ENCODE measurements at places on chromosomes 11 and 22.

- DNase-seq, result no peak
These were observed 100.3 kb downstream of the RBFOX2 start for GRCh38 chr22:35928285-35928798.

GRCh38 chr22:19757140-19757984 is 3.2 kb upstream of the TBX1 start:
- no peak for DNase-seq

GRCh38 chr11:102719620-102720277 is 5.0 kb downstream of the MMP8 start:
- DNase-seq, result no peak

DNA sequence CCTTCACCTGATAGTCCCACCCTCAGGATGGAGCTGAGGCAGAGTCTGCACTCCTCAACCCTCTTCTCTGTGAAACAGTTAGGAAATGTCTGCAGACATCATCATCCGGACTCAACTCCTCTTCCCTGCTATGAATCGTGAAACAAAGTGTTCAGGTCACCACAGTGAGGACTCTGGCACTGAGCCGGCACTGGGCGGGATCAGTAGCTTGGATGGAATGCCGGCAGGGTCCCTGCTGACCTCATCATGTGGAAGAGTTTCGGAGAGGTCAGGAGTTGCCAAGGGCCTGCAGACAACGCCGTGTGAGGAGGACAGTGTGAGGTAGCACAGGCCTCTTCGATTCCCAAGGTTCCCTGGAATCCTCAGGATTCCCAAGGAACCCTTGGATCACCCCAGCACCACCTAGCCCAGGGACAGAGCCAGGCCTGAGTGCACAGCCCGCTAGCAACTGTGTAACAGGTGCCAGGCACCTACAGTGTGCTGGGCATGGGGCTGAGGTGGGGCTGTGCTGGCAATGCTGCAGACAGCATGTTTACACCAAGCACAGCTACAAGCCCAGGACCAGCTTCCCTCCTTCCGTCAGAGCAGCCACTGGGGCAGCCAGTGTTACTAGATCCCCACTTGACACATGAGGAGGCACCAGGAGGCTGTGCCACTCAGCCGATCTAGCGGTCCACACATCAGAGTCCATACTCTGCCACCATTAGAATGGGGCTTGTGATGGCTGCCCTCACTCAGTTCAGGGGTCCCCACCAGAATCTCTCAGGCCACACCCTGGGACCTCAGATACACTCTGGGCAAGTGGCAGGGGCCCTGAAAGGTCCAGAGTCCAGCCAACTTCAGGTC is 693 bp upstream of the LINC01488 start:
- DNase-seq, result no peak

DNA sequence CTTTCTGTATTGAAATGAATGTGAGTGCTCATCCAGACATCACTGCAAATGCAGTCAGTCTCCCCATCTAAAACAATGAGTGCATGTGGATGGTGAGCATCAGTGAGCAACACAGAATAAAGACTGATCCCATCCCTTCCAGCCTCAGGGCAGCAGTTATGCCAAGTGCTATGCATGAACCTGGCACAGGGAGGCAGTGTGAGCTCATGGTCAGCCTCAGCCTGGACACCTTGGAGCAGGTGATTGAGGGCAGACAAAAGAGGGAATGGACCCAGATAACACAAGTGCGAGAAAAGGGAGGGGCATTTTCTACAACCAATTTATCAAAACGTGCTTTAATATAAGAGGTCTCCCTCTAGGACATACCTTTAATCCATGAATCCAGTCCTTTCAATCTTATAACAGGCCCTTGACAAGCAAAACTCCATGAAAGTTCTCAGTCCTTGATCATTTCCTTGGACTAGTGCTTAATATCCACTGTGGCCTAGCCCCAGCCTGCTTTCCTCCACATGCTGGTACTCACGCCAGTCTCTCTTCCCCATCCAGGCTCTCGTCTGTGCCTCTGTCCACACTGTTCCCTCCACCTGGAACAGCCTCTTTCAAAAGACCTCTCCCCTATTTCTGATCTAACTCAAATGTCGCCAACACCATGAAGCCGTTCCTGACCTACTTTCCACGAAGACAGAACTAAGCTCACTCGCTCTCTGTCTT is 50.5 kb upstream of the LRRC55 start:
- DNase-seq, result no peak

GRCh38 chr22:29450222-29450621 is 11.8 kb downstream of the RFPL1 start:
- DNase-seq, result no peak

- no peak for DNase-seq
These were observed 115.4 kb upstream of the NAV2 start for GRCh38 chr11:19597206-19597605.

- no peak for DNase-seq
These were observed 1.8 kb upstream of the KLHL22 start for GRCh38 chr22:20497426-20497825.

- DNase-seq, result peak; percentile 28
These were observed 88.3 kb upstream of the PRDM11 start for GRCh38 chr11:45057938-45058646.

- no peak for DNase-seq
These were observed 45.6 kb upstream of the TENM4 start for GRCh38 chr11:79486242-79486984.

DNA sequence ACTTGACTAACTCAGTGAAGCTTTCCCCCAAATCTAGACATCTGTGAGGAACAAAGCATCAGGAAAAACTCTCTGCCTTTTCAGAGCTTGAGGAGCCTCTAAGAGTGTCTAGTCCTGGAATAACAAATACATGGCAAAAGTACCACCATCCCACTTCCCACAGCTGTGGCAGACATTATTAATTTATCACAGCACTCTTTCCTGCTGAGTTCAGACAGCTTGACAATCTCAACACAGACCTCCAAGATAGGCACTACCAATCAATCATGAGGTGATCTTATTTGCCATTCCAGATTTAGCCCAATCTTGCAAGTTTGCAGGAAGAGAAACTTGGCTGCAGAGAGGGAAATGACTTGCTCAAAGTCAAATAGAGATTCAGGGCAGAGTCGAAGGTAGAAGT is 202.8 kb downstream of the MN1 start:
- no peak for DNase-seq

DNA sequence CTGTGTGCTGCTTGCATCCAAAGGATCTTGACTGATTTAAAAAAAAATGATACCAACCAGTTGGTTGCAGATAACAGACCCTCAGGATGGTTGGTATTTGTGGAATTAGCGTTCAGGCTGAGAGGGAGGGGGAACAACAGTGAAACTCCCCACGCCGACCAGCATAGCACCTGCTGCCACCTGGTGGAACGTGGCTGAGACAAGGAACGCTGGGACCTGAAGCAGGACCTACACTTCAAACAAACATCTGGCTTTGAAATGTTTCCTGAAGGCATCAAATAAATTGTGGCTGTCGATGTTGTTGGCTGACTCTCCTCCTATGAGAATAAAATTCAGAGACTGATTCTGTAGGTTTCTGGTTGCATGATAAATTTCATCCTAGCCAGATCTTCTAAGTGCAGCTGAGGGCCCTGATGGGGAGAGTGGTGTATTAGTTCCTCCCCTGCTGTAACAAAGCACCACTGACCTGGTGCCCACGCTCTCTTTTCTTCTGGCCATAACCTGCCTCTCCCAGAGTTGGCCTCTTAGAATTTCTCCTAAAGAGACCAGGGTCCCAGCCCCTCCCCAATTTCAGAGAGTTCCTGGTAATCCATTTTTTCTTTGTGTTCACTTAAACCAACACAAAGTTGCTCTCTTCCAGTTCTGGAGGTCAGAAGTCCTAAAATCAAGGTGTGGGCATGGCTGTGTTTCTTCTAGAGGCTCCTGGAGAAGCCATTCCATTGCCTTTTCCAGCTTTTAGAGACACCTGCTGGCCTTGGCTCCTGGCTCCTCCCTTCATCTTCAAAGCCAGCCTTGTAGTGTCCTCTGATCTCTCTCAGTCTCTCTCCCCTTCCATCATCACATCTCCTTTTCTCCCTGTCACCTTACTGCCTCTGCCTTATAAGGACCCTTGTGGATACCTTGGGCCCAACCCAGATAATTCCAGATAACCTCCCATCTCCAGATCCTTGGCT is 17.3 kb downstream of the APOL2 start:
- DNase-seq, result no peak

DNA sequence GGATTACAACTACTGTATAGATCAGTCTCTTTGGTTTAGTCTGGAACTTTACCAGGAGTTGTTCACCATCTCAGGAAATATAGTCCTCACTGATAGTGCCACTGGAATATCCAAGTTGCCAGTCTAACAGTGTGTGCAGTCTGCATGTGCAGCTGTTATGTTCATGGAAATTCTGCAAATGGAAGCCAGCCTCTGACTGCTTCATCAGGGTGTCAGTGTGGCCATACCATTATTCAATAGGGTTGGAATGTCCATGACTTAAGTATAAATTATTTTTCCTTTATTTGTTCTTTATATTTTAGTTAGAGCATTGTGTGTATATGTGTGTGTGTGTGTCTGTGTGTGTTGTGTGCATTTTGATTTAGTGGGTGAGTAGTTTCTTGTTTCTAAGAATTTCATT is 51.8 kb downstream of the C11orf96 start:
- no peak for DNase-seq

GRCh38 chr11:66562907-66563583 is 5.4 kb downstream of the CTSF start:
- DNase-seq, result no peak

GRCh38 chr11:95999711-96000406 is 76.0 kb upstream of the MTMR2 start:
- DNase-seq, result no peak

GRCh38 chr11:85665733-85666132 is 804 bp upstream of the CREBZF start:
- no peak for DNase-seq

Measured in NCI-H2081 treated with DMSO at 0.1 percent for 48 hours (cell line).